ENCODE measurements at places on chromosomes 5 and 9.

DNA sequence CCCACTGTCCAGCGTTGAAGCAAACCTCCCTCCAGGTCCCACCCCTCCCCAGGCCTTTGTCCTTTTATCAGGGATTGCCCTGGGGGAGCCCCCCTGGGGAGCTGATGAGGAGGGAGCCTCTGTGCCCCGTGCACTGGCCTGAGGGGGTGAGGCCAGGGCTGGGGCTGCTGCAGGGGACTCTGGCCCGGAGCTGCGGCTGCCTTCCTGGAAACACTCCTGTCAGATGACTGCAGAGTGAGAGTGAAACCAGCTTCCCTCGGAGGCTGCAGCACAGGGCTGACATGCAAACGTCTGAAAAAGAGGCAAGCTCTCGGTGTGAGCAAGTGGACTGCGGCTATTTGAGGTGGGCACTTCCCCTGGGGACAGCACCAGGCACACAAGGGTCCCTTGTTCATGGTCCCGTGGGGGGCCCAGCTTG is 4.6 kb upstream of the TRAF2 start:
- DNase-seq = no peak

- no peak for DNase-seq
Observed at GRCh38 chr9:134939836-134940235, 22.1 kb upstream of the FCN1 start.

GRCh38 chr9:72903103-72903502 is 49.8 kb downstream of the ALDH1A1 start:
- no peak for DNase-seq

- DNase-seq = peak; percentile 27
Observed at GRCh38 chr9:76704593-76705204, 59.5 kb upstream of the PCA3 start.

Measured in NCI-H2107 (cell line).